ENCODE measurements at places on chromosomes 1 and 21.

- no peak for DNase-seq
Measured at GRCh38 chr1:165628147-165628822, 2.7 kb upstream of the MGST3 start.

- no peak for DNase-seq
Measured at GRCh38 chr1:223323491-223324484, 40.2 kb downstream of the SUSD4 start.

DNA sequence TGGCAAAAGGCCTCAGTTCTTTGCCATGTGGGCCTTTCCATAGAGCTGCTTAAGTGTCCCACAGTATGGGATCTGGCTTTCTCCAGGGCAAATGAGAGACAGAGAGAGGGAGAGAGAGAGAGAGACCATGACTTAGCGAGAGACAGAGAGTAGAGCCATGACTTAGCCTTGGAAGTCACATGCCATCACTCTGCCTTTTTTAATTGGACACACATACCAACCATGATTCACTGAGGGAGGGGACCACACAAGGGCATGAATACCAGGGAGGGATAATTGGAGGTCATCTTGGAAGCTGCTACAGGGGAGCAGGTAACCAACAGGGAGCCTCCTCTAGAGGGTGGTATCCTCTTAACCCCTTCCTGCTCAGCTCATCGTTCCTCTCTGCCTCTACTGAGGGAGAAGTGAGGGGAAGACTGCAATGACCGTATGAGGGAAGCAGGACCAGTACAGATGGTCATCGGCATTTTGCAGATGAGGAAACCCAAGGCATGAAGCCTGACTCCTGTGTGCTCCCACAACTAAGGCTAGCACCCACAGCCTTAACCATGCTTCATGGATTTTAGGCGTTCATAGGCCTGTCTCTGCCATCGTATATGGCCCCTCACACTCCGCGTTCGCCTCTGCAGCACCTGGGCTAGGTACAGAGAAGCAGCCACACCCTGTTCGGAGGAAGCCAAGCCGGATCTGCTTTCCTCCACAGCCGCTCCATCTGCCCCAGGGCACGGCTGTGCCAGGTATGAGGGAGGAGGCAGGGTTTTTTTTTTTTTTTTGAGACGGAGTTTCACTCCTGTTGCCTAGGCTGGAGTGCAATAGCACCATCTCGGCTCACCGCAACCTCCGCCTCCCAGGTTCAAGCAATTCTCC is 38.6 kb downstream of the MEF2D start:
- no peak for DNase-seq

DNA sequence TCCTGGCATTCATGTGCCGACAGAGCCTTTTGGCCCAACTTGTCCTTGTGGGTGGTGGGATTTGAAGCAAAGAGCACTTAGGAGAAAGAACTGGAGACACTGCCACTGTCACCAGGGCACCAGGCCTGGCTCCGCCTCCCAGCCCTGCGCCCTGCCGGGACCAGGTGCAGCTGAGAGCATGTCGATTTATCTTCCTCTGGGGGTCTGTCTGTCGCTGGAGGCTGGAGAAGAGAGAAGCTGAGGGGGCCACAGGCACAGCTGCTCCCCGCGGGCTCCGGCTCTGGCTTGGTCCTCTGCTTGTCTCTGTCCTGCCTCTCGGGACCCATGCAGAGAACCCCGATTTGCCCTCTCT is 28.2 kb downstream of the PCNT start:
- DNase-seq, result no peak

DNA sequence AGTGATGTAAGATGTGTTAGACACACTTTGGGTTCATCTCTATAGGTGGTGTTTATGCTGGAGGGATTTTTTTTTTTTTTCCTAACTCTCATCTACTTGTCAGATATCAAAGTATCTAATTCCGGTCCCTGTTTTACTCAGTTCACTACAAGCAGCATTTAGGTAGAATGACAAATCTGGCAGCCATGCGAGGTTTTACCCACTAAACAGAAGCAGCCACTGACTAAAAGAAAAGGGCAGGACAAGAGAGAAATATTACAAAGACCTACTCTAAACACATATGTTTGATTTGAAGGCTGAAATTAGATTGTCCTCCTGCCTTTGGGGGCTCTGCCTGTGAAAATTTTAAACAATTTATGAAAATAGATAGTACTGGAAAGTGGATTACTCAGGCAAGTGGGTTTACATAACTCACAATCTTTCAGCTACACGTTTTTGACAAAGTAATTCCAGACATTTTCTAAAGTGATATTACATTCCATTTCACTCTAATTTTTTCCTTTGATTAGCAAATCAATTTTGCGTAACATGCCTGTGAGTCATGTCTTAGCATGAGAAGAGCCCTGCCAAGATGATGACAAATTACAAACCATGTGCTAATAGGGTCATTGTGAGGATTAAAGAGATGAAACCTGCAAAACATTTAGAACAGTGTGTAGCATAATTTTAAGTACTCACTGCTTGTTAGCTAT is 172.6 kb downstream of the PLA2G4A start:
- DNase-seq, result no peak
